ENCODE measurements at places on chromosomes 2 and 18.

GRCh38 chr2:169983506-169983905 lies 156.3 kb downstream of the UBR3 start:
- no peak for DNase-seq

GRCh38 chr18:62744076-62744968 lies 29.0 kb downstream of the PHLPP1 start:
- DNase-seq, result no peak

GRCh38 chr2:145323512-145323911 lies 803.6 kb upstream of the ZEB2 start:
- DNase-seq, result no peak

DNA sequence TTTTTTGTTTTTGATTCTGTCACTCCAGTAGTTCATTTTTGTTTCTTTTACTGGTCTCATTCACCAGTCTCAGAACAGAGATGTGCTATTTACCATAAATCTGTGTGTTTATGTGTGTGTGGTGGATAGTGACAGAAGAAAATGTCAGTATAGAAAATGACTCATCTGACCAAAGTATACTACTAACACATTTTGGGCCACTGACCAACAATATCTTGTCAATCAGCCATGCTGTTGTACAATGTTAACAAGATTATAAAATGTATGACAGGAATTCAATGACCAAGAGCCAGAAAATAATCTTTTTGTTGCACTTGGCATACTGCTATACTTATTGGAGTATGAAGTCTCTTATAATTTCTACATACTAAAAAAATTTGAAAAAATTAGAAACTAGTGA lies 1081.4 kb upstream of the NRXN1 start:
- no peak for DNase-seq

DNA sequence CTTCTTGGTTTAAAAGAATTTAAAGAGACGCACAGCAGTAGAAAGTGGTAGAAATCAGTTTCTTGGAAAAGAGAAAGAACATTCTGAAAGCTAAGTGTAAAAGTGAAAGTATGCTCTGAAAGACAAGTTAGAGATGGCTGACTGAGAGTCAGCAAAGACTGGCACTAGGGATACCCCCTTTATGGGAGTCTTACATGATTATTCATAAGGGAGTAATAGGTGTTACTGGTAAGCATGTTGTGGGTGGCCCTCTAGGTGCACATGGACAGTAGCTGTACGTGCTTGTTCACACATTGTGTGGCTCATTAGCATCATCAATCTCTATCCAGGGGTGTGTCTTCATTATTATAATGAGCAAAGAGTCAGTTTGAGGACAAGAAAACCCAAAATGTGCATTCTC lies 816.2 kb downstream of the CBLN2 start:
- no peak for DNase-seq

GRCh38 chr2:172354347-172354746 lies 73.0 kb upstream of the ITGA6 start:
- DNase-seq, result no peak

DNA sequence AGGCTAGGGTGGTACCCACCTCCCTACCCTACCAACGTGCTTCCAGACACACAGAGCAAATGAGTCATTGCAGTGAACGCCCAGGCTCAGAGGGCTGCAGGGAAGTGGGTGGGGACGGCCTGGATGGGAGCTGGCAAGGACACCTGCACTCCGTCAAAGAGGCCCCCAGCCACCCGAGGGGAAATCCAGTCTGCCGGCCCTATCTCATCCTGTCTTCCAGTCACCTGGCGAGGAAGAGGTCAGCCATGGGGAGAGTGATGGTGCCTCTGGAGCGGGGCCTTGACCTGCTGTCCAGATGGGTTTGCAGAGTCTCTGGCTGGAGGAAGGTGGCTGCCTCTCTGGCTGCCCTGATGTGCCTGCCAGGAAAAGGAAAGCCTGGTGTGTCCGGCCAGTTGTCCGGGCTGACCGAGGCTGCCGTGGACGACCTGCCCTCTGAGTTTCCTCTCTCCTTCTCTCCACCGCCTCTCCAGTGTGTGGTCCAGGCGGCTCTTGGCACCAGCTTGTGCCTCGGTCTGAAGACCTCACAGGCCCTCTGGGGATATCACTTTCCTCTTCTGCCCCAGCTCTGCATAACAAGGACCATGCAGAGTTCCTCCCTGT lies 209.7 kb upstream of the COPS8 start:
- DNase-seq, result no peak

GRCh38 chr2:47217277-47217676 lies 62.2 kb upstream of the STPG4 start:
- no peak for DNase-seq

DNA sequence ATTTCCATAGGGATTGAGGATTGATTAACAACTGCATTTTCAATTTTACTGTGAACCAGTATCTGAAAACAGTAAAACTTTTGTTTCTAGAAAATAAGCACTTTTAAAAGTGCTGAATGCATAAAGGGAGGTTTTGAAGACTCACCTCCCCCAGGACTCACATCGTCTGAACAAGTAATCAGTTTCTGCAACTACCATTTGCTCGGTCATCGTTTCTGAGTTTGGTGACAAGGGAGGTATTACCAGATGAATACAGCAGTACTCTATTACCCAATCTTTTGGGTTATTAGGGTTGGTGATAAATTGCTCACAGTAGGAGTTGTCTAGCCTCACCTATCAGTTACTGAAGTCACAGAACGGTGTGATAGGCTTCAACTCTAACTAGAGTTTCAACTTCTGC lies 234.5 kb upstream of the FN1 start:
- no peak for DNase-seq

DNA sequence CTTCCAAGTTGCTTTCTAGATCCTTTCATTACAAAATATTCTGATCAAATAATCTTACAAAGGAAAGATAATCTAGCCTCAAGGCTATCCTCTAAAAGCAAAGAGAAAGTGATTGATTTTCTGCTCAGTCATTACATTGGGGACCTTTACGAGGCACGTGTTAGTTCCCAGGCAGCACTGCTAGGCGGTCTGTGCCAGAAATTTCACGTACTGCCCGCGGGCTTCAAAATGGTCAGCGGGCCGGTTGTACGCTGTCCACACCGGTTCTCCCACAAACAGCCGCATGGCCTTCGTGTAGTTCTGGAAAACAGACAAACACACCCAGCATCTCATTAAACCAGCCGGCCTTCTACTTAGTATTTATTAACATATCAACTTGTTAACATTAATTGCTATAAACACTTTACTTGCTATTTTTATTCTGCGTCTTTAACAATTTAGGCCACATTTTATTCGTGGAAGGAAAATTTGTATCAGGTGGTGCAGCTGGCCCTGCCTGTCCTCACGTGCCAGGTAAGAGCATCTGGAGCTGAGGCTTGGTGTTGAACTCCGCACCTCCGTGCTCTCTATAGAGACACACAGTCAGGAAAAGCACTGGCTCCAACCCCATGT lies 20.4 kb downstream of the ADI1 start:
- DNase-seq, result no peak

- no peak for DNase-seq
Measured at GRCh38 chr2:210567279-210567678, 10.9 kb downstream of the CPS1 start.

DNA sequence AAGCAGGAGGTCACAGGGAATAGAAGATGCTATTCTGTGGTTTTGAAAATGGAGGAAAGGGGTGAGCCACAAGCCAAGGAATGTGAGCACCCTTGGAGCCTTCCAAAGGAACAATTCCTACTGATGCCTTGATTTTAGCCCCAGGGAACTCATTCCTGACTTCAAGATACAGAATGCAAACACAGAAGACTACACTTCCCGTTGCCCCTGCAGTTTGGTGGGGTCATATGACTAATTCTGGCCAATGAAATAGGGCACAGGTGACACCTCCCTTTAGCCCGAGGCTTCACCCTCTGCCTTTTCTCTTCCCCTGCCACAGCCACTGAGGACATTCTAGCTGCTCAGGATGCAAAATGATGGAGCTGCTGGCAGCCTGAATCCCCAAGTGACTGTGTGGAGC lies 126.1 kb downstream of the INHBB start:
- no peak for DNase-seq

DNA sequence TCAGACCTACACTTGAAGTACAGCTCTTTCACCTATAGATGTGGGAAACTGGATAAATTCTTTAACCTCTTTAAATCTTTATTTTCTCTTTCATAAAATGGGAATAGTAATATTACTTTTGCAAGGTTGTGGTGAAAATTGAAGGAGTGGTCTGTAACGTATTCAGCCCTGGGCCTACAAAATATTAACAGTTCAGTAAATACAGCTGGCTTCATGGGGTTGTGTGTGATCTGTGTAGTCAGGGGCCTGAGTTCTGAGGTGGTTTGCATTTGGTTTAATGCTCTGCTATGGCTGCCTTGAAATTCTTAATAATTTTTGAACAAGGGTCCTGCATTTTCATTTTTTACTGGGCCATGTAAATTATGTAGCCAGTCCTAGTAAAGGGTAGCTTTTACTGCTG lies 16.8 kb upstream of the EML6 start:
- DNase-seq, result no peak

- DNase-seq, result peak; percentile 22
Measured at GRCh38 chr2:228367356-228367755, 185.9 kb upstream of the SPHKAP start.

- DNase-seq, result peak; percentile 62
Measured at GRCh38 chr2:75053484-75054112, 95.2 kb downstream of the POLE4 start.

GRCh38 chr2:19274439-19274838 lies 84.0 kb downstream of the OSR1 start:
- DNase-seq, result no peak

DNA sequence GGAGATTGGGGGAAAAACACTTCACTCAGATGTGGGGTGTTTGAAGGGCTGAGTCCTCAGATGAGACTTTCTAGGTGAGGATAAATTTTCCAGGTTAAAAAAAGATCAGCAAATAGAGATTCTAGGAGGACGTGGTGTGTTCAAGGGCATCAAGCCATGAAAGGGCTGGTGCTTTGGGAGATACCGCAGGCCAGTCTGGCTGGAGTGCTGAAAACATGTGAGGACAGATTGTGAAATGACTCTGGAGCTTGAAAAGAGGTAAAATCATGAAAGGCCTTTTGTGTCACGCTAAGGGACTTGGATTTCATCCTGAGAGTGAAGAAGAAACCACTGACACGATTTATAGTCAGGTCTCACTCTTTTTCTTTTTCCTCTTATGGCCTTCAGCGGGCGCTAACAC lies 320.5 kb downstream of the DPP10 start:
- no peak for DNase-seq

DNA sequence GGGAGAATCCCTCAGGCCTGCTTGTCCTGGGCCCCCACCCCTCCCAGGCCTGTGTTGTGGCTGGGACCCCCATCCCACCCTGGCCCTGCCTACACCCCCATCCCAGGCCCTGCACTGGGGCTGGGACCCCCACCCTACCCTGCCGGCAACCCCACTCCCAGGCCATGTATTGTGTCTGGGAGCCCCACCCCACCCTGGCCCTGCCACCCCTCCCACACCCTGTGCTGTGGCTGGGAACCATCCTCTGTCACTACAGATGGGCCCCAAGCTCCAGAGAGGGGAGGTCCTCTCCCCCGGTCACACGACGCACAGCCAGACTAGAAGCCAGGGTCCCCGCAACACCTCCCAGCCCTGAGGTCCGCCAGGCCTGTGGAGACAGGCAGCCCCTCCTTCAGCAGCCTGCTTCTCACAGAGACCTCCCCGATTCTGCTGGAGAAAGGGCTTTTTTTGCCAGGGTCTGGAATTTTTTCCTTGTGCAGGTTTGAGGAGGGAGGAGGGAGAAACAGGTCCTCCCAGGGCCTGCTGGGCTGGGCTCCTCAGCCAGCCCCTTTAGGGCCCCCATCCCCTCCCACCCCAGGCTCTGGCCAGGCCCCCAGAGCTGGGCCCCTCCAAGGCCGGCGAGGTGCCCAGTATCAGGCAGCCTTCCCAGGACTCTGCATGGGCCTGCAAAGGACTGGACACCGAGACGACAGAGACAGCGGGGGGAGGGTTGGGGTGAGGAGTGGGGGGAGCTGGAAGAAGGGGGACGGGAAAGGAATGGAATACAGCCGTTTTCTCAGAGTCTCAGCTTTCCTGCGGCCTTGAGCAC lies 28.0 kb downstream of the KIF1A start:
- no peak for DNase-seq

DNA sequence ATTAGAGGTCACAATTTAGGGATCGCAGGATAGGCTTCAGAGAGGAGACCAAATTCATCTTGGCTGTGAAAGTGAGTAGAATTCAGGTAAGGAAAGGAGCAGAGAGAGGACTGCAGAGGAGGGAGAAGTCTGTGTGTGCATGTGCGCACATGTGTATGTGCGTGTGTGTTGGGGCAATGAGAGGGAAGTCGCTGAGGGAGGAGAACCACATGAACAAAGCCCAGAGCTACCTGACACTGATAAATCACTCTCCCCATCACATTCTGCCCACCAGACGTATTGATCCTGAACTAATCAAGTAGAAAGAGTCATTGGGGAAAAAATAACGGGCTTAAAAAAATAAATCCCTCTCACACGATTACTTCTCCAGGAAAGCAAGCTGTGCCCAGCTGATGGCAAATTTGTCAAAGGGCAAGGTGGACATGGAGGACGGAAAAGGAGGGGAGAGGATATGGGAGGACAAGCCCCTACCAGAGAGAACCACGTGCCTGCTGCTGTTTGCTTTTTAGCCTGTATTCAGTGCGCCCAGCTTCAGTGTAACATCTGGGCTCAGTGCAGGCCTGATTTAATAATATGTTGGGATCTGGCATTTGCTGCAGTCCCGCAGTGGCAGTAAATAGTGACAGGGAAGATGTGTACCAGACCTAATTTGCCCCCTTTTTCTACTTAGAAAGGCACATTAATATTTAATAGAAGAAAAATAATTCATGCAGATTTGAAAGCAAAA lies 307.5 kb downstream of the C1D start:
- DNase-seq, result no peak

- no peak for DNase-seq
Measured at GRCh38 chr2:145049475-145049874, 529.6 kb upstream of the ZEB2 start.

DNA sequence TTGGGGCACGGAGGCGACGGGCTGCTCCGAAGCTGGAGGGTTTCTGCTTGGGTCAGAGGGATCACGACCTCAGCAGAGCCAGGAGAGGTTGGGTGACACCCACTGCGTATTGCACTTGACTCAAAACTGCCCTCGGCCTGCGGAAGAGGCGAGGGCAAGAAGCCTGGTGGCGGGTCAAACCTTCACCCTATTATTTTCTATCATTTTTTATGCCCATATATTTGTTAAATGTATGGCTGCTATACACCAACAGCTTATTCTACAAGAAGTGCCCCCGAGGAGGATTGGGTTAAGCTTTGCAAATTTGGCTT lies 12.6 kb upstream of the SATB2 start:
- no peak for DNase-seq

GRCh38 chr2:100632037-100632436 lies 69.2 kb downstream of the PDCL3 start:
- no peak for DNase-seq

GRCh38 chr2:175147186-175147585 lies 20.8 kb downstream of the ATF2 start:
- no peak for DNase-seq

GRCh38 chr2:158686210-158686691 lies 108.9 kb upstream of the DAPL1 start:
- no peak for DNase-seq

Data from COR-L47 (cell line).